Foreskin keratinocyte (primary cell): ENCODE measurements at places on chromosomes 16 and 17. TPM values are rescaled to one million over a fixed set of nuclear protein-coding genes. Genes with fewer than 3 reads are reported as not detected.

DNA sequence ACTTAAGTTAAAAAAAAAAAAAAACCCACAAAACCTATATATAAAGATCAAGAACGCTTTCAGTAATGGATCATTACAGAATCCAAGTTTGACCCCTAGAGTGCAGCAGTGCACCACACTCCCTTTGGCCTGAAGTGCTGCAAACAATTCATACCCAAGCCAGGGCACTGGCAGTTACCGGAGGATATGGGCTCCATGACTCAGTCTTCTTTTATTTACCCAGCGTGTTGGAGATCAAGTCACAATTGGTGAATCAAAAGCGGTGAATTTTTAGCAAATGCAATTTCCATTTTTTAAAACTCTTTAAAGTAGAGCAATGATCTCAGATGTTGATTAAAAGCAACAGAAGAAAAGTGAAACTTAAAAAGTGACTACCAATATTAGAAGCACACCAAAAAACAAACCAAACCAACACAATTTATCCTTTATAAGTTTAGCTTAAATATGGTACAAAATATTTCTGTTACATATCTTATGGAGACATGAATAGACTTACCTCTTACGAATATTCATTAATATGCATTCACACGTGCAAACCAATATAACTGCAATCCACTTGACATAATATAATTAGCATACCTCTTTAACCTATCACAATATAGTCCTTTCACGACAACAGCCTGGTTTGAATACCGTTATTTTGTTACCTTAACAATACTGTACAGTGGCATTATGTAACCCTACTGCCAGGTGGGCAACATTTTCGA is 46.3 kb downstream of the ZNF652 start:
- DNase-seq, result peak; percentile 56

DNA sequence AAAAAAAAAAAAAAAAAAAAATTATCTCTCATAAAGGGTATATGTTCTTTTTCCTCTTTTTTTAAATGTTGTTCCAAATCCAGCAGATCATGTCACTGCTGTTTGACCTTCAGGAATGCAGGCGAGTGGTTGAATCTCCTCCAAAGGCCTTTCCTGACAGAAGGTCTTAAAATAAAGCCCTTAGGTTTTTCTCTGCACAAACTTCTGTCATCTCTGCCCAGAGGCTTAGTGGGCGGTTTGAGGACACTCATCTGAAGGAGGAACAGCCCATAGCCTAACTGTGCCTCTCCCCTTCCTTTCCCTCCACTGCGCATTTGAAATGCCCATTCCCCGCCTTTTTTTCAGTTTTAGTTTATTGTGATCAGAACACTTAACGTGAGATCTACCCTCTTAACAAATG is 270.2 kb downstream of the TMEM114 start:
- no peak for DNase-seq

- no peak for DNase-seq
These were observed 3.8 kb downstream of the STX1B start for GRCh38 chr16:31006589-31006988.

DNA sequence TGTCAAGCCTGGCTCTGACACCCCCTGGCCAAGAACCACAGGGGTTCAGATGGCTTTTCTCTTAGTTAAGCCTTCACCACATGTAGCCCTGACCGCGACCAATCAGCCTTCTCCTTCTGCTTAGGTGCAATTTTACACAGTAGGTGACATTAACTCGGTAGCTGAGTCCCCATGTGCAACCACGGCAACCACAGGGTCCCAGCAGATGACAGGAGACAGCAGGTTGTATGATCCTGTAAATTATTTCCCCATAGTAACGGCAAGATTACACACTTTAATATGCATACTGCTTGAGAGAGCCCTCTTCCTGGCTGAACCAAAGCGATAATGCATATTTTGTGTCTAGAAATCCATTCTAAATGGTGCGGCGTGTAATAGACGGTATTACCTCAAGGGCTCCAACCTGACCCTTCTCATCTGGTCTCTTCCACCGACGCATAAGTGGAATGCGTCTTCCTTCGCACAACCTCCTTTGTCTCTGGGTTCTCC is 458.7 kb upstream of the ZFHX3 start:
- no peak for DNase-seq

DNA sequence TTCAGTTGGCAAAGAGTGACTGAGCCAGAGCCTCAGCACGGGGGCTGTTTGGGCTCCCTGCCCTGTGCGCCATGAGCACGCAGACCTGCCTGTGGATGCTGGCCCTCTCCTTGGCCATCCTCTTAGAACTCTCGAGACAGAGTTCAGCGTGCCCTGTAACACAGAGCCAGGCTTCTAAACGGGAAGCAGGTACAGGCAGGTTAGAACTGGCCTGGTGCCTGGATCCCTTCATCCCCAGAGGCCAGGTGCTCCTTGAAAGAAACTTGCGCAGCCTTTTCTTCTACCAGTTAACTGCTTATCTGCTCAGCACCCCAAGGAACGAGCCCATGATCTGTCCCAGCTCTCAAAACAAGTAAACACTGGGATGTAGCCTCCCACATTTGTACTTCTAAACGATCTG is 6.9 kb downstream of the CCNF start:
- DNase-seq, result peak; percentile 43

DNA sequence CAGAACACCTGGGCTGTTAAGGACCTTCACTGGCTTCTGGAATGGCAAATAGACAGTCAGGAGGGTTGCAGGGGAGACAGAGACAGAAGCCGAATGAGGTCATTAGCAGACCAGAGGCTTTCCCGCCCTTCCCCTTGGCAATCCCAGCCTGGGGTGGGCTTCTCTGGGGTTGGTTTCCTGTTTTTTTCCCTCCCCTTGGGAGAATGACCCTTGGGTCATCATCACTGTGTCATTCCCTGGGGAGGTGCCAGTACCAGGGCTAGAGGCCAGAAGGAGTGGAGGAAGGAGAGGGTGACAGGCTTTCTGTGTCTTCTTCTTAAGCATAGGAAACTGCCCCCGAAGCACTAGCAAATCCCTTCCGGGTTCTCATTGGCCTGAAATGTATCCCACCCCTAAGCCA is 42.9 kb upstream of the IL21R start:
- DNase-seq, result no peak

TBC1D3D gene
- 0.21 and 0.88 TPM in 2 replicates for total RNA-seq

GPR139 gene
- not detected in 2 replicates for total RNA-seq

KCNJ18 gene
- total RNA-seq, result not detected in 2 replicates

GAS2L2 gene
- total RNA-seq, result not detected in 2 replicates

ZP2 gene
- not detected in 2 replicates for total RNA-seq
